Stimulated activated naive CD4-positive, alpha-beta T cell (primary cell): ENCODE measurements at places on chromosomes 6 and 20.
A peak's percentile ranks its signal among the peaks of the same experiment; 100 is the strongest.

DNA sequence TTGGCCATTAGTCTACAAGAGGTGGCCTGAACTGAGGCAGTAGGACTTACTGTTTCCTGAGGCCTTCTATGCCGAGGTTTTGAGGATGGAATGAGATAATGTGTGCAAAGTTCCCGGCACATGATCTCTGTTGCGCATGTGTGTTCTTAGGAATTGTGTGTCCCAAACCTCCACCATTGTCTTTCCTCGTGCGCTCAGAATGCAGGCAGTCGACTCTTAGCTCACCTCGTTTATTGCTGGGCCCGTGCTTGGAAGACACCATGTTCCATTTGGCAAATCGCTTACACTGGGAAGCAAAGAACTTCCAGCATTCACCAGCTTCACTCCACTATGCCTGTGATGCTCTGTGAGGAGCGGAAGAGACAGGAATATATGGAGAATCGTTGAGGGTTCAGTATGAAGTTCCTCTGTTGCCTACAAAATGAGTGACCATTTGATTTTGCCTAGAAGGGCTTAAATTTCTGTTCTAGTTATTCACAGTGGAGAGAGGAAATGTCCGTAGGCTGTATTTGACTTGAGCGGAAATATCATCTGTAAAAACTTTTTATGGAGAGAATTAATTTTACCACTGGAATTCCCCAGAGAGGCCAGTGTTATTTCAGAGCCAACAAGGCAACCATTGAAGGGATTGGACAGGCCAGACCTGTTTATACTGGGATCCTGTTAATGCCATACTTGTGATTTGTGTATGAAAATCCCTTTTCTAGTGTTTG, 75.7 kb upstream of the CLDN20 start:
- no peak for DNase-seq

DNA sequence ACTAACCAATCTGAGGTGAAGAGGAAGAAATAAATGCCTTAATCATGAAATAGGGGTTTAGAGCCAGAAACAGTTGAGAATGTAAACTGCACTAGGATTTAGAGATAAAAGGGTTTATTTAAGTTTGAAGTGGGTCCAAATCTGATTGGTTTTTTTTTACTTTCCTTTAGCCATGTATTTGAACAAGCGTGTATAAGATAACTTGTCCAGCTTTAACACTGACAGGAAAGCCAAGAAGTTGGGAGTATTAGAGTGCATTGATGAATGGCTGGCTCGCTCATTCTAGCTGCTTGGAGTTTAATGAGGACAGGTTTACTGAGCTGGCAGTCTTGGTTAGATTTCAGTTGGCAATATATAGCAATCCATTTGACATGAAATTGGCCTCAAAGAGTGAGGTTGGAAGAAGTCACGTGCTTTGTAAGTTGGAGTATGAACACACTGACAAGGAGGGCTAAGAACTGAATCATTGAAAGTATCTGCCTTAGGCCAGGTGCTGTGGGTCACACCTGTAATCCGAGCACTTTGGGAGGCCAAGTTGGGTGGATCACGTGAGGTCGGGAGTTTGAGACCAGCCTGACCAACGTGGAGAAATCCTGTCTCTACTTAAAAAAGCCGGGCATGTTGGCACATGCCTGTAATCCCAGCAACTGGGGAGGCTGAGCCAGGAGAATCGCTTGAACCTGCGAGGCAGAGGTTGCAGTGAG, 13.7 kb downstream of the SRSF3 start:
- DNase-seq: no peak

GRCh38 chr6:85323435-85324040, 126.3 kb upstream of the NT5E start:
- DNase-seq: peak; percentile 14

DNA sequence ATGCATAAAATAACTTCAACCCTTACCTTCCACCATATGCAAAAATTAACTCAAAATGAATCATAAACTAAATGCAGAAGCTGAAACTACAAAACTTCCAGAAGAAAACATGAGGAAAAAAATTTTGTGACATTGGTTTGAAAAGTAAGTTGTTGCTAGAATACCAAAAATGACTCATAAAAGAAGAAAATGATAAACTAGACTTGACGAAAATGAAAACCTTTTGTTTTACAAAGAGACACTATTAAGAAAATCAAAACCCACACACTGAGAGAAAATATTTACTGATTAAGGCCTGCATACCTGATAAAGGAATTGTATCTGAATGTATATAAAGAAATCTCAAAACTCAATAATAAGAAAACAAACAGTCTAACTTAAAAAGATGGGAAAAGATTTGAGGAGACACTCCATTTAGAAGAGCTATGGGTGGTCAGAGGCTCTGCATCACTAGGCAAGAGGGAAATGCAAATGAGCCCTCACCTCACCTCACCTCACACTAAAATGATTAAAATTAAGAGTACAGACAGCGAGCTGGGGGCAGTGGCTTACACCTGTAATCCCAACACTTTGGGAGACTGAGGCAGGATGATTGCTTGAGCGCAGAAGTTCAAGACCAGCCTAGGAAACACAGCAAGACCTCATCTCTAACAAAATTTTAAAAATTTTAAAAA, 97.6 kb upstream of the CST7 start:
- DNase-seq: no peak

- DNase-seq: no peak
Observed at GRCh38 chr6:17881085-17881858, 106.2 kb downstream of the KIF13A start.

GRCh38 chr6:36443471-36444428, 950 bp downstream of the KCTD20 start:
- DNase-seq: peak; percentile 37

- no peak for DNase-seq
Observed at GRCh38 chr6:157693867-157694266, 129.2 kb upstream of the SNX9 start.

DNA sequence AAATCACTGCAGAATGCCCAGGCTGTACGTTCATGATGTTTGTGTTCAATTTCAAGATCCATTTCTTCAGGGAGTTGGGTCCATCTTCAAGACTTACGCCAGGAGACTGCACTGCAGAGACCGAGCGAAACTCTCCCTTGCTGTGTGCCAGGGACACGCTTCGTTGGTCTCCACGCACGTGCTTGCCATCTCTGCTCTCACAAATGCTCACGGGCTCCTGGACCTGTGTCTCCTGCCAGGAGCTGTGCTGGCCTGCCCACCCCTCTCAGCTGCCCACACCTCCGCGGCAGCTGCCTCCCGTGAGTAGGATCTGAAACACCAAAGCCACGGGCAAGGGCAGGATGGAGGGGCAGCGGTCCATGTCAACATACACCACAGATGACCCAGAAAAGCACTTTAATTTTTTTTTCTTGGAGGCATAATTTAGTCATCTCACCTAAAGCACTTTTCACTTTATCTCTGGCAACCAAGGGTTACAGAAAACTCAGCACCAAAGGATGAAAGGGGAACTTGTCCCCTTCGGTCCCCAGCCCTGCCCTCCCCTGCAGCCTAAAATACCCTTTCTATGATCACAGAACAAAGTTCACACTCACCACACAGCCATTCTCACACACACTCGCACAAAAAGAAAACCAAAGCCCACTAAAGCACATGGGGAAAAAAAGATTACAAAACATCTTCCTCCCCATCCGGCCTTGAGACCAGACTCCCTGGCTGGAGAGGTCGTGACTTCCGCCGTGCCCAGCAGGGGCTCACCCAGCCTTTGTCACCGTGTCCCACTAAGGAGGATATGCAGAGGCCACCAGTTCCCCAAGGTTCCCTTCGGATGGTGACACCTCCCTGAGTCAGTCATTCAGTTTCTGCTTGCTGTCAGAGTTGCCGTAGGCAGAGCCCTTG, 137.9 kb downstream of the AGPAT4 start:
- DNase-seq: no peak

- DNase-seq: no peak
Observed at GRCh38 chr20:61596687-61597330, 344.7 kb downstream of the CDH4 start.

DNA sequence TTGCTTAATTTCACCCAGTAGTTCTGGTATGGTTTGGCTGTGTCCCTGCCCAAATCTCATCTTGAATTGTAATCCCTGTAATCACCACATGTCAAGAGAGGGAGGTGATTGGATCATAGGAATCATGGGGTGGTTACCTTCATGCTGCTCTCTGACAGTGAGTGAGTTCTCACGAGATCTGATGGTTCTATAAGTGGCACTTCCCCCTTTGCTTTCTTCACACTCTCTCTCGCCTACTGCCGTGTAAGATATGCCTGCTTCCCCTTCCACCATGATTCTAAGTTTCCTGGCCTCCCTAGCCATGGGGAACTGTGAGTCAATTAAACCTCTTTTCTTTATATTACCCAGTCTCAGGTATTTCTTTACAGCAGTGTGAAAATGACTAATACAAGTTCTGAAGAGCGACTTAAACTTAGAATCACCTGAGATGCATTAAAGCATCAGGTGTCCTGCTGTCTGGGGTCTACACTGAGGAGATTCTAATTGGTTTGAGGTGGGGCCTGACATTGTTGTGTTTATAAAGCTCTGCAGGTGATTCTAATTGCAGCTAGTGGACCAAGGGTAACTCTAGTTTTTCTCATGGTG, 82.1 kb upstream of the DTNBP1 start:
- no peak for DNase-seq

GRCh38 chr6:10146715-10147451, 268.0 kb downstream of the TFAP2A start:
- no peak for DNase-seq

GRCh38 chr6:25006565-25007001, 70.8 kb upstream of the RIPOR2 start:
- peak; percentile 22 for DNase-seq

DNA sequence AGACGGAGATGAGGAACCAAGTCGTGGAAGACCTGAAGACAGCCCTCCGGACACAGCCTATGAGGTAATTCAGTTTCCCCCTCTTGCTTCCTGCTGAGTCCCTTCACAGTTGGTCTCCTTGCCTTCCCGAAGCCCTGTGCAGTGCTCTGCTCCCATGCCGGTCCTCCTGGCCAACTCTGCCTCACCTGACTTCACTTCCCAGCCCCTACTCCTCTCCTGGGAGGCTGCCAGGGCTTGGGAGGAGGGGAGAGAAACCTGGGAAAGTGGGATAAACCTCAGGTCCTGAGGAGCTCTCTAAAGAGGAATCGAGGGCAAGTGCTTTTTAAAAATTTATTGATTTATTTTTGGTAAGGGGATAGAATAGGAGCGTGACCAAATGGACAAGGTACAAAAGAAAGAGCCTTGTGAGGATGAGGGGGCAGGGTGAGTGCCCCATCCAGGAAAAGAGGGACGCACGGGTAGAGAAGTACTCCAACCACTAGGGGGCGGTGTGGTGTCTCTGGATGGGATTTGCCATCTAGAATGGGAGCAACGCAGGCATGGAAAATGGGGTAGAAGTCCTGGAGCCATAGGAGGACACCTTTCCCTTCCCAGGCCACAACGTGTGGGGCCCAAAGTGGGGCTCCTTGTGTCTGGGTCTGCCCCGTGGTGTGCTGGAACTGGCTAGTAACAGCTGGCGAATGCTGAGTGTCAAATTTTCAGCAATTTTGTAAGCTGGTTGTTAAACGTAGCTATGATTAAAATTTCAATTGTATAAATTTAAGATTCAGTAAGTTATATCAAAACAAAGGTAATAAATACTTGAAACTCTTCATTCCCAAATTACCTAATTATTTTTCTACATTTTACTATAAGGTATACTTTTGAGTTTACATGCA, 69.0 kb downstream of the MOCS1 start:
- no peak for DNase-seq

DNA sequence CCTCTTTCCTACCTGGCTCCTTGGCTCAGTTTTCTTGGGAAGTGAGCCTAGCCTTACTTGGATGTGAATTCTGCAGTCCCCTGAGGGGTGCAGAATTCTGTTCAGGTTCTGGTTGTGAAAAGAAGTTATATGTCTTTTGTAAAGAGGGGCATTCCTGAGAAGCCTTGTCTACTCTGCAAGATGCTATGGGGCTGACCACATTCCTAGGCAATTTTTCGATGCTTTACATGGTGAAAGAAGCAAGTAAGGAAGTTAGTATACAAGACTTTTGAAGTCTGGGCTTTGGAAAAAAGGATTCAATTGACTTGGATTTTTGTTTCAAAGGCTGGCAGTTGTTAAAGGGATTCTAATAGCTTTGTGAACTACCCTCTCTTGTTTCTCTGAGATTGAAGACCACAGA, 167.9 kb upstream of the STMND1 start:
- no peak for DNase-seq

GRCh38 chr20:24684956-24685691, 215.7 kb downstream of the SYNDIG1 start:
- DNase-seq: no peak

DNA sequence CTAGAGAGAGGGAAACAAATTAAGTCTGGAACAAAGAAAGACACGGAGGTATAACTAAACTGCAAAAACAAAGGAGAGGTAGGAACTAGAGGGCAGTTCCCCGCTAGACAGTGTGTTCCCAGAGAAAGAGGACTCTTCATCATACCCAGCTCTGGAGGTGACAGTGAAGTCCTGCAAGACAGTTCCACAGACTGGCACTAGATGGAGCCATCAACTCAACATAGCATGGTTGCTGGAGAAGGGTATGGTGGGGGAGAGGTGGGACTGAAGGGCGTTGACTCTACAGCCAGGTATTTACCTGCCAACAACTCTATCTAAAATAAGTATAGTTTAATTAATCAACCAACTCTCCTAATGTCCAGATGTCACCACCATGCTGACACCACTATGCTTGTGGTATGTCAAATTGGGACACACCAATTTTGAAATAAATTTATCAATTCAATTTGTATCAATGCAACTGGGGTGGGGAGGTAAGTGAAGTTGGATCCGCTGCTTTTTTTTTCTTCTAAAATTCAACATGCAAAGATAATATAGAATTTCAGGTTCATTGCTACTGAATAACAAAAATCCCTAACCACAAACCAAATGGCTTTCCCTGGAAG, 9.7 kb downstream of the BACH2 start:
- DNase-seq: peak; percentile 36

GRCh38 chr20:57048027-57048869, 218.2 kb downstream of the BMP7 start:
- no peak for DNase-seq

DNA sequence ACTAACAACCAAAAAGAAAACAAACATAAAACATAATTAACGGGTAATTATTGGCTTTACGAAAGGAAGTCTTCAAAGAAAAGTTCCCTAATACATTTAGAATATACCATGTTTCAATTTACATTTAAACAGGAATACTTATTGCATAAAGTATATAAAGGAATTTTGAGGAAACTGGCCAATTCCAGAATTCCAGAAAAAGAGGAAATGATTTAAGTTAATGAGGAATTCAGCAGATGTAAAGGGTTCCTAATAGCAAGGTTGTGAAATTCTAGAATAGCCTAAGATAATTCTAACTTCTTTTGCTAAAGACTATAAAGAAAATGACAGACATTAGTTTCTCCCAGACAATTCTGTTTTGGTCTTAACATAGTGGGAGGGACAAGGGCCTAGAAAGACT, 35.0 kb downstream of the DTNBP1 start:
- no peak for DNase-seq

GRCh38 chr6:94478133-94479005, 1059.0 kb upstream of the EPHA7 start:
- no peak for DNase-seq
